ENCODE measurements at places on chromosomes 1 and 21.

DNA sequence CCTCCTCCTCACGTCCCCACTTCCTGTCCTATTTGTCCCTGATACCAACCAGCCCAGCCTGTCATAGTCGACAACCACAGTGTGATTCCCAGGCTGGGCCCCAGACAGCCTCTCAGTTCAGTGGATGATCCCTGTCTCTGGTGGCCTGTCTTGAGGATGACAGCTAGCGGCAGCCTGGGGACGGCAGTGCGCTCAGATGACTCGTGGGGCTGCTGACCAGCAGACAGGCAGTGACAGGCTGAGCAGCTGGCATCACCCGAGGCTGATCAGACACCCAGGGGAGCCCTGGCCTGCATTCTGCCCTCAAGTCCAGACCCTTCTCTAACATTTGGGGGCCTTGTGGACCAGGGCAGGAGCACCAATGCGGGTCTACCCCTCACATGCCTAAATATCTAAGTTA, 21.0 kb downstream of the NKAIN1 start:
- no peak for DNase-seq

- DNase-seq: no peak
Measured at GRCh38 chr1:184075055-184076029, 23.8 kb downstream of the TSEN15 start.

- no peak for DNase-seq
Measured at GRCh38 chr1:85243372-85243771, 16.1 kb downstream of the C1orf52 start.

DNA sequence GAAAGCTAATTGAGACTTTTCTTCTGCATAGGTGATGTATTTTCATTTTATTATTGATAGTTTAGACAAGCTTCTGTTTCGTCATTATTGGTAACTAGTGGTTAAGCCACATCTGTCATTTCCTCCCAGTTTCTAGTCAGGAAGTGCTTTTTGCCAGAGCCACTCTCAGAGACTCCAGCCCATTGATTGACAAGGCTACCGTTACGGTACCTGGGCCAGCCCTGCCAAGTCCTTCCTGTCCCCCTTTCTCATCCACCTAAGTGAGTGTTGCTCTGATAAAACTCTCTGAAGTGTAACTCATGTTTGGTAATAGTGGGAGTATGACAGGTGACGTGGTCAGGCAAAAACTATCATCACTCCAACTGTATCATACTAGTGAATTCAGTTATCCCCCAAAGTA, 29.6 kb upstream of the AGL start:
- no peak for DNase-seq

DNA sequence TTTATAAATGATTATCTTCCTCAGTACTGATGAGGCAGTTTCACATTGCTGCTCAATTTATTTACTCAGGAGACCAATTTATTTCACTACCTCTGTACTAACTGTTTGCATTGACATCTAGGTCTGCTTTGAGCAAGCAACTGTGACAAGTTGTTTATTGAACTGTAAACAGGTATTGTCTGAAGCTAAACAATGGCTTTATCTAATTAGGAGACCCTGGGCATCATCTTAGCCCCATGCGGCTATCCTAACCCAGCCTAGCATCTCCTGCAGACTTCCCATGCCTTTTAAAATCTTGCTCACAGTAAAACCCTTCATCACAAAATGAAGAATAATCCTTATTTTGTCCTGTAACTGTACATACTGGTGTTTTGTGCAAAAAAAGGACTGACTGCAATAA, 348.2 kb downstream of the RWDD3 start:
- DNase-seq: no peak

- peak; percentile 78 for DNase-seq
Measured at GRCh38 chr1:155859881-155860871, 809 bp downstream of the SYT11 start.

GRCh38 chr1:171566467-171566866, 55.6 kb upstream of the MYOCOS start:
- no peak for DNase-seq

- no peak for DNase-seq
Measured at GRCh38 chr1:63713041-63713440, 60.8 kb upstream of the ROR1 start.

DNA sequence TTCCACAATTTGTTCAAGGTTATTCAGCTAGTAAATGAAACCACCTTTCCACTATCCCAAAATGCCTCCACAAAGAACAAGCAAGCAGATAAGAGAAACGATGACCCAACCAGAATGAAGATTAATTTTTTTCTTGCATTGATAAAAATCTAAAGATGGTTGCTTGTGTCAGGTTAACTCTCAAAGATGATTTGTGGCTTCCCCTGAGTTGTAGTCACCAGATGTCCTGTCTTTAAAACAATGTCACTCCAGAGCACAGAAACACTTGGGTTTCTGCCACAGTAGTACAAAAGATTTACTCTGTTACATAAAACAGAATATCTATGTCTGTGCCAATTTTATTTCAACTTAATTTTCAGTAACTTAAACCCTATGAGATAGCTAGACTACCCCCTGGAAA, 11.4 kb upstream of the CCDC17 start:
- no peak for DNase-seq

- no peak for DNase-seq
Measured at GRCh38 chr21:42395302-42395701, 550 bp downstream of the TMPRSS3 start.

GRCh38 chr1:87956072-87956471, 627.4 kb downstream of the LMO4 start:
- no peak for DNase-seq

GRCh38 chr1:232012773-232013386, 386.3 kb downstream of the DISC1 start:
- DNase-seq: no peak

DNA sequence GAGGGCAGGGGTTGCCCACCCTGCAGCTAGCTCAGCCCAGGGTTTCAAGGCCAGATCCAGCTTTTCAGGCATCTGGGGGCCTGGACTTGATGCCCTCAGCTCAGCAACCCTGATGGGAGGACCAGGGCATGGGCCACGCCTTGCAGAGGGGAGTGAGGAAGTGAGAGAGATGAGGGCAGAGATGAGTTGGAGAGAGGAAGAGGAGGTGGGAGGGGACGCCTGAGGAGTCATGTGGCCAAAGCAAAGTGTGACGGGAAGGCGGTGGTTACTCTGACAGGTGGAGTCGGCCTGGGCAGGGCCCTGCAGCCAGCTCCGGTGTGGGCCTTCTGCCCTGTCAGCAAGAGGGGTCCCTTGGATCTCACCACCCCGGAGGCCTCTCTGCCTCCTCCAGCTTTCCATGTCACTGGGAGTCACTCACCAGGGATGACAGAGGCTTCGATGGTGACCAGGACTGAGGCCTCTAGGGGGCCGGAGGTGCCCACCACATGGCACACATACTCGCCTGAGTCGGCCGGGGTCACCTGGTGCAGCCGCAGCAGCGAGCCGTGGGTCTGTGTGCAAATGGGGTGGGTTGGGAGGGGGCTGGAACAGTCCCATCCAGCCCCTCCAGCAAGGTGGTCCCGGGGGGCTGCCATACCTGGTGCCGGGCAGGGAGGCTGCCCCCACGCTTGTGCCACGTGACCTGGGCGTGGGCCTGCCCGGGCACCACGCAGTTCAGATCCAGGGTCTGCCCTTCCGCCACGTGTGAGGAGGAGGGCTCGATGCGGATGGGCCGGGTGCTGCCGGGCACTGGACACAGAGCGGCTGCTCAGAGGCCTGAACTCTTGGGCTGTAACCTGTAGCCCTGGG, 40.4 kb downstream of the LDLRAD2 start:
- DNase-seq: no peak

DNA sequence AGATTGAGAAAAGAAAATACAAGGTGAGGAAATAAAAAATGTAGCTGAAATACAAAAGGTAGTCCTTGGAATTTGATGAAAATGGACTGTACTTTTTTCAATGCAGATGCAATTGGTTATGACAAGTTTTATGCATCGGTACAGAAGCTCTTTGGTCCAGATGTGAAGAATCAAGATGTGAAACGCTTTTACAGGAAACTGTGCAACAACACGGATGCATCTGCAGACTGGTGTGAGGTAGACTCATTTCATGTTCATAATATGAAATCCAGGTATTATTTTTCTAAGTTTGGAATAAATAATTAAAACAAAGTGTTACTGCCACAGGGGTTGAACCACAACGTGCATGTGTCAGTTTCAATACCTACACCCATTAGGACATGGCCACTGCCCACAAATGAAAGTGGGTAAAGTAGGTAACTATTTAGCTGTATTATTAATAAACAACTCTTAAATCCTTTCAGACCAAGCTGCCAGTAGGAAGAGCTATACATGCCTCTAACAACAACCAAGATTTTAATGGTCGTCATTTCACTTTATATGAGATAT, 8.4 kb downstream of the WDR64 start:
- DNase-seq: no peak

DNA sequence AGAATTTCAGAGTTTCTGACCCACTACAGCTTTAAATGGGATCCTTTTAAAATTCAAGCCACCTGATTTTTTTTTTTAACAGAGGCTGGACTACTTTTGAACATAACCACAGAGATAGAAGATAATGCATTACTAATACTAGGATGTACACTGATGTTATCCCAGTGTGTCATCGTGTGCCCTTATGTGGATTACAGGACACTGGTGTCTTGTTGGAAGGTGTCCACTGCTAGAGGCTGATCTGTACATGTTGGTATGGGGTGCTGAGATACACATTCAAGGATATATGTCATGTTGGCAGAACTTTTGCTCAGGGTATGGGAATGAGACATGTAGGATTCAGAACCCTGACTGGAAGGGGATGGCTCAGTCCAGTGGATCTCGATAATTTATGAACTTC, 56.3 kb downstream of the INAVA start:
- DNase-seq: no peak

- DNase-seq: no peak
Measured at GRCh38 chr1:229991724-229992333, 75.2 kb upstream of the GALNT2 start.

GRCh38 chr1:207298636-207299398, 22.7 kb upstream of the CD55 start:
- no peak for DNase-seq

DNA sequence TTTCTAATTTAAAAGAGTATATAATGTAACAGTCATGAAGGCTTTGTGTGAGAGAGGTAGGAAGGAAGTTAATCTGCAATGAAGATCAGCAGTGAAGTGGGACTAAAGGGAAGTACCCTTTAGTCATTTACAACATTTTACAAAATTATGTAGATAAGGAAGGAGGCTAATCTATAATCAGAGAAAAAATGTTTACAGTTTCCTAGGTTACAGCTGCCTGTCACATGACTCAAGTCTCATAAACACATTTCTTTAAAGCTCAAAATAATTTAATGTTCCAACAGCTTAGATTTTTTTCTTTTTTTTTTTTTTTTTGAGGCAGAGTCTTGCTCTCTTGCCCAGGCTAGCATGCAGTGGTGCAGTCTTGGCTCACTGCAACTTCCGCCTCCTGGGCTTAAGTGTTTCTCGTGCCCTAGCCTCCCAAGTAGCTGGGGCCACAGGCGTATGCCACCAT, 26.2 kb upstream of the CAP1 start:
- no peak for DNase-seq

GRCh38 chr1:240343966-240344365, 252.3 kb downstream of the FMN2 start:
- DNase-seq: no peak
